Right lung (tissue), 10 donors: ENCODE measurements at places on chromosomes 3 and 15. TPM values are rescaled to one million over a fixed set of nuclear protein-coding genes. Genes with fewer than 3 reads are reported as not detected.

The SERF2 gene
- 528 TPM for polyA plus RNA-seq

The C3orf20 gene
- polyA plus RNA-seq: 0.18 TPM

The PROS1 gene
- 30.1 TPM for polyA plus RNA-seq

GRCh38 chr3:17430582-17430981 is 311.8 kb downstream of the TBC1D5 start:
- peak; percentile 27 for DNase-seq

DNA sequence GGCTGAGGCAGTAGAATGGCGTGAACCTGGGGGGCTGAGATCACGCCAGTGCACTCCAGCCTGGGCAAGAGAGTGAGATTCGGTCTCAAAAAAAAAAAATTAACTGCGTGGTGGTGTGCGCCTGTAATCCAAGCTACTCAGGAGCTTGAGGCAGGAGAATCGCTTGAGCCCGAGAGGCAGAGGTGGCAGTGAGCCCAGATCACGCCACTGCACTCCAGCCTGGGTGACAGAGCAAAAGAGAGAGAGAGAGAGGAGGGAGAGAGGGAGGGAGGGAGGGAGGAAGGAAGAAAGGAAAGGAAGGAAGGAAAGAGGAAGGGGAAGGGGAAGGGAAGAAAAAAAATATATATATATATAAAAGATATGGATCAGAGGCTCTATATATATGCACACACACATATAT is 6.0 kb downstream of the TM4SF19 start:
- no peak for DNase-seq

DNA sequence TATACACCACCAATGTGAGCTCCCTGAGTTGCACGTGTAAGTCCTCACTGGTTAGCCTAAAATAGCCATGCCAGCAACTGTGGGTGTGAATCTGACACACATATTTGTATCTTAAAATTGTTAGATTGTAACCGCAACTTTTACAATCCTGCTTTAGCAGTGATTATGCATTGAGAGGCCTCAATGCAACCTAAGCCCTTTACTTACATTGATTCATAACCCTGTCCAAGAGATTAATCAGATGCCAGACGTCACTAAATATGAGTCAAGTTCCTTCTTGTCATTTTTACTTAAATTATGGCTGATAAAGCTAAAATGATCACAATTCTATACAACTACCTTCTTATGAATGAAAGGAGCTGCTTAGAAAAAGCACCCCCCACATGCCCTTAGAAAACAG is 46.9 kb downstream of the IL17RD start:
- no peak for DNase-seq
